ENCODE measurements at places on chromosomes 7 and 10.

DNA sequence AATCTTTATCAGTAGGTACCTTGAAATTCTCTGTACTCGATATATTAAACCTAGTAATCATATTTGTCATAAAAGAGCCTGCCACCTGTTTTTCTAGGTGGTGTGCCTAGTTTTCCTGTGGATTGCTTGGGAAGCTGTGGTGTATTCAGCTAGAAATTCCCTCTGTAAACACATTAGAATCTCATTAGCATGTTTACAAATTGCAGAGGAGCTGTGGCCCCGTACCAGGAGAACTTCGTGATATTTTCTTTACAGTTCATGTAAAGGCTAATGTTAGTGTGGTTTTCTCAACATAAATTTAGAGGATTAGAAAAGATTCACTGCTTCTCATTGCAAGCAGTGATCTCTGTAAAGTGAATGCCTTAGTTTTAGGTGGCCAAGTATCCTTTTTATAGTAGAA is 144.7 kb downstream of the CCSER2 start:
- DNase-seq = no peak

- DNase-seq = no peak
Measured at GRCh38 chr7:23430893-23431259, 39.4 kb downstream of the IGF2BP3 start.

DNA sequence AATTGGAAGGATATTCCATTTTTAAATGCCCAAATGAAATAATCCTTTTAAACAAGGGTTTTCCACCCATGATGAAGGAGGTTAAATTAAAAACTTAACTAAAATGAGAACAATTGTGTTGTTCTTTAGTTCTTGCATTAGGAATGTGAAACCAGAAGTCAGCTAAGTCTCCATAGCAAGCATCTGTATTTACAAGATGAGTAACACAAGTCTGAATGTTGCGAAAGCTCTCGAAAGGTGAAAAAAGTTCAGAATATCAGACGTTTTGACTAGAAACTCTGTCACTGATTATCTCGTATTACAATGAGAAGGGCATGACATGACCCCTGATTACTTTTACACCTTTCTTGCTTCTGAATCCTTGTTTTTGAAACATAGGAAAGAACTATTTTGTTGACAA is 149.6 kb downstream of the BICC1 start:
- no peak for DNase-seq

- no peak for DNase-seq
Measured at GRCh38 chr10:114274616-114275453, 35.8 kb downstream of the VWA2 start.

DNA sequence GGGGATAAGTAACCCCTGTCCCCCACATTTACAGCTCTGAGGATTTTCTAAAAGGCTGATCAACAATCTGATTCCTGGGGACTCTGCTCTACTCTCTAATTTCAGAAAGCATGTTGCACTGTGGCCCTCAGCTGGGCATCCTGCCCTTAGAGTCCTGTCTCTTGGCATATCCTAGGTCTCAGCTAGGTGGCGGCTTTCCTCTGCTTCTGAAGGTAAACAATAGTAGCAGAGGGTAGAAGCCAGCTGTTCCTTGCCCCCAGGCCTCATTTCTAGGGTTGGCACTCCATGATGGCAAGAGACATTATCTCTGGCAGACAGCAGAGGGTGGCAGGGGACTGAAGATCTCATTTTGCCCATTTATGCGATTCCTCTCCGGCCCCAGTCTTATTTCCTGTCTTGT is 77.0 kb downstream of the ADCYAP1R1 start:
- DNase-seq = no peak

- no peak for DNase-seq
Measured at GRCh38 chr10:86461963-86462804, 59.4 kb downstream of the WAPL start.
